ENCODE measurements at places on chromosomes 6 and 20. TPM values are rescaled to one million over a fixed set of nuclear protein-coding genes. Genes with fewer than 3 reads are reported as not detected.
A peak's percentile ranks its signal among the peaks of the same experiment; 100 is the strongest.

EMILIN3 gene
- 2.2 TPM for total RNA-seq

LGSN gene
- total RNA-seq: 0.19 TPM

- DNase-seq: no peak
Measured at GRCh38 chr20:33162313-33162712, 5.6 kb upstream of the BPIFA2 start.

DNA sequence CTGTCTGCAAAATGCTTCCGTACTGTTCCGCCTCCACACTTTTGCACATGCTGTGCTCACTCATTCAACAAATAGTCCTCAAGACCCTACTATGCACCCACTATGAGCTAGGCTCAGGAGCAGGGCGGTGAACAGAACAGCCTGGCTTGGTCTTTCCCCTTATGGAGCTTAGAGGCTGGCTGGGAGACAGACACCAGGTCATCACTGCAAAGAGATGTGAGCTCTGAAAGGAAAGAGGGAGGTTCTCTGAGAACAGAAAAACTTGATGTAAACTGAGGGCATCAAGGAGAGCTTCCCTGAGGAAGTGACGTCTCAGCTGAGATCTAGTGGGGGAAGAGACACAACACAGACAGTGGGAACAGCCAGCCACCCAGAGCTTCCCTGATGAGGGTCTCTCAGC, 31.0 kb upstream of the TGM2 start:
- no peak for DNase-seq

GRCh38 chr6:100382767-100383195, 81.9 kb downstream of the SIM1 start:
- no peak for DNase-seq

GRCh38 chr6:99019381-99019780, 71.6 kb upstream of the FBXL4 start:
- no peak for DNase-seq

- DNase-seq: no peak
Measured at GRCh38 chr6:90388395-90388794, 91.8 kb upstream of the BACH2 start.

- DNase-seq: peak; percentile 59
Measured at GRCh38 chr6:24720131-24720603, 1.2 kb upstream of the C6orf62 start.

DNA sequence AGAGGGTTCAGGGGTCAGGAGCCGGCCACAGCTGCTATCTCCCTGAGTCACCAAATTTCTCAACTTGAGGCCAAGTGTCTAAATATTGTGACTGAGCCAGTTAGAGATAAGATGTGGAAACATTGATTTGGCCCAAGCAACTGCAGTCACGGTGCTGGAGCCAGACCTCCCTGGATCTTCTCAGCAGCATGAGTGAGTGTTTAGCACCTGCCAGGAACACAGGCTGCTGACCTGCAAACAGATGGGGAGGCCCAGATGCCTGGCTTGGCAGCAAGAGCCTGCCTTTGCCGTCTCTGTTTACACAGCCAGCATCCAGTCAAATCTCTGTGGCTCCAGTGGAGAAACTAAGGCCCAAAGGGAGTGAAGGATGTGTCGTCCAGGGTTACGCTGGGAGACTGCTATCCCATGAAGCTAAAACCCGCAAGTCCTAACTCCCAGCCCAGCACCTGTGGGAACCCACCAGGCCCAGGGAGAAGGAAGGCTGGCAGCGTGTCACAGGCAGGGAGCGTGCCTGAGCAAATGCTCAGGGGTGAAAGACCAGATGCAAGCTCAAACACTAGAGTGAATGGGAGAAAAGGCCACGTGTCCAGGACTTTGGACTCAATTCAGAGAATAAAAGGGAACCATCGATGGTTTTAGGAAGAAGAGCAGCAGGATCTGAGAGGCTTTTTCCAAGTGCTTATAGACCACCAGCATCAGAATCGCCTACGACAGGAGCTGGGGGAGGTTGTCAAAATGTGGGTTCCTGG, 15.9 kb upstream of the PTGIS start:
- peak; percentile 78 for DNase-seq

DNA sequence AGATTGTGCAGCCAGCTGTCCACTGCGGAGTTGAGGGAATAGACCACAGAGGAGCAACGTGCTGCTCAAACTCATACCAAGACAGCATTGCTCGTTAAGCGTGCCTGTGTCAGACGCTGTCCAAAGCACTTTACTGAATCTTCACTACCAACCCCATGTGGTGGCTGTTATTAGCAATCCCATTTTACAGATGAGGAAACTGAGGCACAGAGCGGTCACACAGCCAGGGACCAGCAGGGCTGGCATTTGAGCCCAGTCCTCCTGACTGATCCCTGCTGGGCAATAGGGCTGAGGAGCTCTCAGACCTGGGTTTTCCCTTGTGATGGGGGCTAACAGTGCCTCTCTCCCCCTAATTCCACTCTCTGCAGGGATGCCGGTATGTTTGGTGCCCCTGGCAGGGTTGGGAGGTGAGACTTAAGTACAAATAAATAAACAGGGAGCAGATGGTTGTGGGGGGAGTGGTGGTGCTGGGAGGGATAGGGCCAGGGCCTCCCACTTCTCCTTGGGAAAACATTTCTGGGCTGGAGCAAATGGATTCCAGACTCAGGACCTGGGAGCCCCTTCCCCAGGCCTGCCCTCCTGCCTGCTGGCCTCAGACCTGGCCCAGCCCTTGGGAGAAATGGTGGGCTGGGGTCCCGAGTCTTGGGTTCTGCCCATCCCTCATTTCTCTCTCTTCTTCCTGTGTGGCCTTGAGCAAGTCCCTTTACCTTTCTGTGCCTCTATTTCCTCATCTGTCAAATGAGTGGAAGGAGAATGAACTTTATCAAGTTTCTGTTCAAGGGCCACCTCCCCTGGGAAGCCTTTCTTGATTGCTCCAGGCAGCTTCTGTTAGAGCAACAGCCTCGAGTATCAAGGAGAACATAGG, 17.7 kb downstream of the SRXN1 start:
- DNase-seq: no peak

GRCh38 chr20:50682947-50683530, 8.3 kb downstream of the RIPOR3 start:
- DNase-seq: no peak

DNA sequence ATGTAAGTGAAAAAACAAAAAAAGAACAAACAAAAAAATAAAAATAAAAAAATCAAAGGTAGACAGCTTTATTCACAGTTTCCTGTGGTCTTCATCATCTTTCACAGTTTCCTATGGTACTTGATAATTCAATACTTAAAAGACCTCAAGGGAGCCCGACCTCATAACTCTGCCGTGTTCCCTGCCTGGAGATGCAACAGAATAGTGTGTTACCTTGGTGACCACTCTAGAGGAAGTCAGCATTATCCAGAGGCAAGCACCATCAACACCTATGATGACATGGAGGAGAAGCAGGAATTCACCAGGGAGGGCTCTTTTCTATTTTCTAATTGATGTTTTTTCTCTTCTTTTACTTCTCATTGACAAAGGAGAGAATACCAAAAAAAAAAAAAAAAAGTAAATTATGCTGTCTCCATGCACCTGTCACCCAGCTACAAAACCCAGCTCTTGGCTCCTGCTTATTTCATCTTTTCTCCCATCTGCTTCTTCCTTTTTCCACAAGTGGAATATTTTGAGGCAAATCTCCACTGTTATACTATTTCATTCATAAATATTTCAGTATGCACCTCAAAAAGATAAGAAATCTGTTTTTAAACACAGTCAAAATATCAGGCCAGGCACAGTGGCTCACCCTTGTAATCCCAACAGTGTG, 95.8 kb upstream of the STXBP5 start:
- no peak for DNase-seq

DNA sequence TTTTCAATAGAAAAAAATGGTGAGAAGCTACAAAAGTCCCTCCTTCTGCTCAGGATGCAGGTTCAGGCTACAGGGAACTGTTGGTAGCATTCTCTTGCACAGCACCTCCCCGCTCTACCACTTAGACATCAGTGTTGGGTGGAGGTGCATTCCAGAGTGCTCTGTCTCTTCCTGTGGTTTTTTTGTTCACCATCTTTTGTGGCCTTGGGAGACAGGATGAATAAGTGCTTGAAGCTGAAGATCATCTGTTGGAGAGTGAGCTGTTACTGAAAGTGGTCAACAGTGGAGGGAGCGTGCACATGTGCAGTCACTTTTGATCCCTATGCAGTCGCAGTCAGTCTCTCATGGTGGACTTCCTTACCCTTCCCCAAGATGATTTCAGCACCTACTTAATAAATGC, 16.6 kb upstream of the BTBD3 start:
- DNase-seq: no peak

Data from adrenal gland (tissue), 19 donors.